Activated CD4-positive, alpha-beta memory T cell treated with anti-CD3 and anti-CD28 coated beads, Interleukin-2, amount 10 ng/mL, durations not matched to agents 7 days and 5 days (primary cell): ENCODE measurements at places on chromosomes 7 and 10.
A peak's percentile ranks its signal among the peaks of the same experiment; 100 is the strongest.

- no peaks in the 10 kb centered on the region for H3K27me3 ChIP-seq
- H3K36me3 ChIP-seq = no peaks in the 10 kb centered on the region
- DNase-seq = no peak
- peaks cover 14% of the 10 kb centered on the region for H3K4me1 ChIP-seq
Observed at GRCh38 chr7:114051871-114052331, 133.1 kb upstream of the PPP1R3A start.

DNA sequence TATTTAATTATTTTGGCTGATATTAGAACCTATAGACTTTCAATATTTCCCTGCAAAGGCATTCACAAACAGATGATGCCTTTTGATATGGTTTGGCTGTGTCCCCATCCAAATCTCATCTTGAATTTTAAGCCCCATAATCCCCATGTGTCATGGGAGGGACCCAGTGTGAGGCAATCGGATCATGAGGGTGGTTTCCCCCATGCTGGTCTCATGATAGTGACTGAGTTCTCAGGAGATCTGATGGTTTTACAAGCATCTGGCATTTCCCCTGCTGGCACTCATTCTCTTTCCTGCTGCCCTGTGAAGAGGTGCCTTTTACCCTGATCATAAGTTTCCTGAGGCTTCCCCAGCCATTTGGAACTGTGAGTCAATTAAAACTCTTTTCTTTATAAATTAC lies 9.3 kb upstream of the PNLIPRP3 start:
- DNase-seq = no peak
- H3K4me3 ChIP-seq = no peak overlapping the region
- H3K36me3 ChIP-seq = no peaks in the 10 kb centered on the region
- H3K27me3 ChIP-seq = no peaks in the 10 kb centered on the region
- no peak overlapping the region for H3K27ac ChIP-seq

- H3K27me3 ChIP-seq = peaks cover 8% of the 10 kb centered on the region
- H3K4me3 ChIP-seq = no peak overlapping the region
- H3K27ac ChIP-seq = no peak overlapping the region
- H3K4me1 ChIP-seq = peaks cover 2% of the 10 kb centered on the region
- no peaks in the 10 kb centered on the region for H3K36me3 ChIP-seq
Observed at GRCh38 chr7:22002726-22003125, 57.0 kb upstream of the CDCA7L start.

DNA sequence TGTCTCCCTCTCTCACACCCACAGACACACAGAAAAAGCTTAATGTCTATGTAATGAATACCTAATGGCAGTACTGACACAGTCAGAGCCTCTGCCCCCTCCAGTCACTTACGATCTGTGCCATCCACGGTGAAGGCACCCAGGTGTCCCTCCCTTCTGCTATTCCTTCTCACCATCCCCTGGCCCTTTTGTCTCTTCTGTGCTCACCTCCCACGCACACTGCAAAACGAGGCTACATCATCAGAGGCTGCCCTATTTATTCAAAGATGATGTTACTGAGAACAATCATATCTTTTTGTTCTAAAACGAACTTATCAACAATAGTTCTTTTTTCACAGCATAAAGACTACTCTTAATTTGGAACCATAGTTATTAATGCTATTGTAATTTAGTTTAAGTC lies 246.9 kb upstream of the MKLN1 start:
- H3K36me3 ChIP-seq = peaks cover 49% of the 10 kb centered on the region
- no peaks in the 10 kb centered on the region for H3K27me3 ChIP-seq
- no peak for DNase-seq
- no peak overlapping the region for H3K4me3 ChIP-seq

GRCh38 chr10:79250259-79250658 lies 97.0 kb upstream of the PPIF start:
- DNase-seq = no peak
- H3K4me3 ChIP-seq = no peak overlapping the region
- no peaks in the 10 kb centered on the region for H3K27me3 ChIP-seq
- peak overlapping the region; percentile 70 for H3K27ac ChIP-seq
- peaks cover 66% of the 10 kb centered on the region for H3K4me1 ChIP-seq
- peaks cover 10% of the 10 kb centered on the region for H3K36me3 ChIP-seq

DNA sequence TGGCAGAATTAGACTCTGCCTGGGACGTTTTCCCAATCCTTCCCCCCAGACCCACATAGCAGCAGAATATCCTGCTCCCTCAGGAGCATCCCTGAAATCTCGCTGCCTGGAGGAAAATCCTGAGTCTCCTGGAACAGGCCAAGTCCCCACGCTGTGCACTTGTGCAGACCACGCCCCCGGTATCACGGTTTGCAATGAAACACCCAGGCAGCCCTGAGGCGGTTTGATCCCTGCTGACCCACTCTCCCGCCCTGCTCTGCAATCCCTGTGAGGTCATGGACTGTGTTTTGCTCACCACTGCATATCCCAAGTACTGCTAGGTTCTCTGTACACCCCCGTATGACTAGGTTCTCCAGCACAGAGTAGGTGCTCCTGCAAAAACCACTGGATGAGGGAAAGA lies 411.8 kb upstream of the MGMT start:
- no peak for DNase-seq
- H3K36me3 ChIP-seq = no peaks in the 10 kb centered on the region
- H3K4me1 ChIP-seq = peaks cover 25% of the 10 kb centered on the region
- peaks cover 3% of the 10 kb centered on the region for H3K27me3 ChIP-seq
- H3K4me3 ChIP-seq = no peak overlapping the region
- no peak overlapping the region for H3K27ac ChIP-seq

DNA sequence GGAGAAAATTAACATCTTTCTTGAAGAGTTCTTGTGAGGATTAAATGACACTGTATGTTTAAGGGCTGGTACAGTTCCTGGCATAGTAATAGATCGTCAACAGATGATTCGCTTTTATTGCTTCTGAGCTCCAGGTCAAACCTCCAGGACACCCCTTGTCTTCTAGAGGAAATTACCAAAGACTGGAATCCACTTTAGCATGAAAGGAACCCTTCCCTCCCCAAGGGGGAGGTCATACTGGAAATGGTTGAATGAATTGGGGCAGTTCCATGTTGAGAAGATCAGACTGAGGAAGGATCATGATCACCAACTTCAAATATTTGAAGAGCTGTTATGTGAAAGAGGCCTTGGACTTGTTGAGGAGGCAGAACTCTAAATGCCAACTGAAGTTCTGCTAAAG lies 8.9 kb downstream of the NFE2L3 start:
- peaks cover 57% of the 10 kb centered on the region for H3K4me1 ChIP-seq
- H3K36me3 ChIP-seq = peaks cover 41% of the 10 kb centered on the region
- no peak for DNase-seq
- H3K4me3 ChIP-seq = no peak overlapping the region

DNA sequence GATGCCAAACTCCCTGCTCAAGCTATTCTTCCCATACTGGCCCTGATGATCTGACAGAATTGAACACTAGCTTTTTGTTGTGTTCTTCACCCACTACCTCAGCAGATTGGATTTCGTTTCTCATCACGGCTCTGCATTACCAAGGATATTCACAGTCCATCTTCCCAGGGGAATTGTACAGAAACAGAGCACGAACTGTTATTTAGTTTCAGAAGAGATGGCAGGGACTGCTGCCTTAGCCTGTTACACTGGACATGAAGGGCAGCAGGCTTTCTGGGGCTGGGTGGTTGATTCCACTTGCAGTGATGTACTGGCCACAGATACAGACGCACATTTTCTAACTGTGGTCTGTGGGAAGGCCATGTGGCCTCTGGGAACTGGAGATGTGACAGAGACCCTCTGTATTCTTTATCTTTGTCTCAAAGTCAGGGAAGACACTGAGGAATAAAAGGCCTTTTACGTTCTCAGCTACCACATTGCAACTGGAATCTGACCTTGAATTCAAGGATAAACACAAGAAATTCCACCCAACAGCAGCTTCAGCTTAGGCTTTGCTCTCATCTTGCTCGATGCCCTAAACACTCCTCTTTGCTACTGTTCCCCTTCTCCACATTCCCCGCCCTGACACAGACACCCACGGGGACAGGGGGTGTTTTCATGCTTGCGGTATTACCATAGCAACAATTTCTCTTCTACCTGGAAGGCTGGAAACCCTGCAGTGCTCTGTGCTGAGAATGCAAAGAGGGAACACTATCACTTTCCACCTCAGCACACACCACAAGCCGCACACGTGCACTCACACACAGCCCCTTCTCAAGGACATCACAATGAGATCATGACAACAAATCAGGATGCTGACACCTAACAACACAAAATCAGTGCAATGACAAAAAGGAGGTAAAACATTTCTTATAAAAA lies 81.7 kb downstream of the RNF216 start:
- H3K4me1 ChIP-seq = peaks cover 60% of the 10 kb centered on the region
- no peak overlapping the region for H3K27ac ChIP-seq

- DNase-seq = peak; percentile 35
- no peaks in the 10 kb centered on the region for H3K27me3 ChIP-seq
- H3K36me3 ChIP-seq = peaks cover 28% of the 10 kb centered on the region
- H3K27ac ChIP-seq = peak overlapping the region; percentile 87
Observed at GRCh38 chr7:100539436-100540006, 518 bp downstream of the AGFG2 start.

GRCh38 chr7:115838829-115839228 lies 191.7 kb downstream of the TFEC start:
- no peaks in the 10 kb centered on the region for H3K4me1 ChIP-seq
- no peaks in the 10 kb centered on the region for H3K27me3 ChIP-seq

DNA sequence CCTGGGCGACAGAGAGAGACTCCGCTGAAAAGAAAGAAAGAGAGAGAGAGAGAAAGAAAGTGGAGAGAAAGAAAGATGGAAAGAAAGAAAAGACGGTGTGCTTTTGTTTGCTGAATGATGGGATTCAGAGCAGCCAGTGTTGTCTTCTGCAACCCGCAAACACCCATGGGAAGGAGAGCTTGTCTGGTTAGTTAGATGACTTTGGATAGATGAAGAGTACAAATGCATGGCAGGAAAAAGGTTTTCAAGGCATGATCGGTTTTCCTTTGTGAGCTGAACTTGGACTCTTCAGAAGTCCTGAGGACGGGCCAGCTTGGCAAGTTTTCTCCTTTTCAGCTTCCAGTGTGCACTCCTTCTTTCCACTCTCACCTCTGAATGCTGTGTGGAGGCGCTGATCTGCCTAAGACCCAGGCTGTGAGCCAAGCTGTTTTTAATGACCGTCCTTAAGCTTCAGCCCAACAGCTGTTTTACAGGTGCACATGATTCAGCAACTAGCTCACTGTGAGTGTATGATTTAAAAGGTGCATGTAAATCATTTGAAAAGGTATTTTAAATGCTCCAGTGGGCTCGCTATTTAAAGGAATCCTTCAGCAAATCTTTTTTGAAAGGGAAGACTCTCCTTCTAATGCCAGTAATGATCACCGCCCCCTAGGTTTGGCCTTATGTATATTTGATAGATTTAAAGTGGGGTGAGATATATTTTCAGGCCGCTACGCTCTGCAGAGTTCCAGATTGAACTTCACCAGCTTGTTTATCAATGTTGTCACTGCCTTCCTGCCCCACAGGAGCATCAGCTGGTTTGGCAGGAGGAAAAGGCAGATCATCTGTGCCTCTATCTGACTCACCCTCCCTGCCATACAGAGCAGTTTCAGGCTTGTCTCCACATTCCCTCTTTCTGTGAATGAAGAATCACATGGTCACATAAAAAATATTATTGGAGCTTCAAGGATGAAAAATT lies 115.0 kb downstream of the PLXDC2 start:
- DNase-seq = no peak
- no peaks in the 10 kb centered on the region for H3K36me3 ChIP-seq
- no peak overlapping the region for H3K27ac ChIP-seq
- no peak overlapping the region for H3K4me3 ChIP-seq
- H3K27me3 ChIP-seq = no peaks in the 10 kb centered on the region

DNA sequence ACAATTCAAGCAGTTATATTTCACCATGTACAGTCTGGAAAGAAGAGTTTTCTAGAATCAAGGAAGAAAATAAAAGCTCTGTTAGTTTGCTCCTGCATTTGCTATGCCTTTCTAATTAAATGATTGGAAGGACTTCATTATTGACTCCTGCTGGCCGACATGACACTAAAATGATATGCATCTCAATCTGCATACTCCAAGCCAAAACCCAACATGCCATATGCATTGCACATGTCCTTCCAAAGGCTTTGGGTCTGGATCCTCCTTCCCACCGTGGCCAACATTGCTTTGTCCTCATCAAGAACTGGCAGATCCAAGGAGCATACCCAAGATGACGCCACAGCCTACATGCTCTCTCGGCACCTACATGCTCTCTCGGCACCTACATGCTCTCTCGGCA lies 46.5 kb downstream of the PAXIP1 start:
- DNase-seq = no peak
- H3K4me1 ChIP-seq = no peaks in the 10 kb centered on the region
- peaks cover 65% of the 10 kb centered on the region for H3K36me3 ChIP-seq
- no peaks in the 10 kb centered on the region for H3K27me3 ChIP-seq
- H3K27ac ChIP-seq = no peak overlapping the region

DNA sequence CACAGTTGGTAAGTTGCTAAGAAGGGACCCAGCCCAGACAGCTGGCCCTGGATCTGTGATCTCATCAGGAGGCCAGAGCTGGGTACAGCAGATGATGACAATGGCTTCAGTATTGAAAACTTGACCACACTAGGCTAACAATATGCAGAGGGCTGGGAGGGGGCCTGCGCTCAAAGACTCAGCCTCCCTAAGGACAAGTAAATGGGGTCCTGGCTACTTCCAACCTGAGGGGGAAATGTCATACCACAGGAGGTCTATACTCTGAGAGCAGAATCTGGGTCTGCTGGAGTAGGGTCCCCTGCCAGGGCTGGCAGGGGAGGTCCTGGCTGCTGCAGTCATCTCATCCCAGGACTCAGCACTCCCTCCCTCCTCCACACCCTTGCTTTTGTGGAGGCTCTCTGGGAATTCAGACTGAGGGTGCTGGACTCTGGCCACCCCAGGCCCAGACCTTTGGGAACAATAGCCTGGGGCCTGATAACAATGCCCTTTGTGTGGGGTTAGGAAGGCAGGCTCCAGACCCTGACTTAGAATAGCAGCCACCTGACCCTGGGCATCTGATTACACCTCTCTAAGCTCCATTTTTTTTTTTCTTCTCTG lies 1.4 kb downstream of the FXYD4 start:
- peaks cover 11% of the 10 kb centered on the region for H3K4me1 ChIP-seq
- H3K36me3 ChIP-seq = no peaks in the 10 kb centered on the region
- H3K4me3 ChIP-seq = no peak overlapping the region

GRCh38 chr10:118950997-118951637 lies 78.4 kb upstream of the NANOS1 start:
- DNase-seq = no peak
- peaks cover 23% of the 10 kb centered on the region for H3K27me3 ChIP-seq
- H3K27ac ChIP-seq = no peak overlapping the region

- no peak overlapping the region for H3K27ac ChIP-seq
- no peak overlapping the region for H3K4me3 ChIP-seq
- H3K27me3 ChIP-seq = no peaks in the 10 kb centered on the region
- H3K36me3 ChIP-seq = no peaks in the 10 kb centered on the region
Observed at GRCh38 chr10:23981520-23982309, 227.2 kb upstream of the KIAA1217 start.

- no peak for DNase-seq
- no peaks in the 10 kb centered on the region for H3K36me3 ChIP-seq
- H3K4me3 ChIP-seq = no peak overlapping the region
- H3K27me3 ChIP-seq = no peaks in the 10 kb centered on the region
Observed at GRCh38 chr7:121909716-121910345, 36.9 kb downstream of the PTPRZ1 start.

GRCh38 chr7:104142147-104142546 lies 65.7 kb downstream of the ORC5 start:
- no peak overlapping the region for H3K27ac ChIP-seq
- H3K36me3 ChIP-seq = peaks cover 5% of the 10 kb centered on the region
- no peaks in the 10 kb centered on the region for H3K27me3 ChIP-seq
- no peaks in the 10 kb centered on the region for H3K4me1 ChIP-seq
